Activated T-cell treated with anti-CD3 and anti-CD28 coated beads for 1 hour (primary cell): ENCODE measurements at places on chromosomes 1 and 21.

DNA sequence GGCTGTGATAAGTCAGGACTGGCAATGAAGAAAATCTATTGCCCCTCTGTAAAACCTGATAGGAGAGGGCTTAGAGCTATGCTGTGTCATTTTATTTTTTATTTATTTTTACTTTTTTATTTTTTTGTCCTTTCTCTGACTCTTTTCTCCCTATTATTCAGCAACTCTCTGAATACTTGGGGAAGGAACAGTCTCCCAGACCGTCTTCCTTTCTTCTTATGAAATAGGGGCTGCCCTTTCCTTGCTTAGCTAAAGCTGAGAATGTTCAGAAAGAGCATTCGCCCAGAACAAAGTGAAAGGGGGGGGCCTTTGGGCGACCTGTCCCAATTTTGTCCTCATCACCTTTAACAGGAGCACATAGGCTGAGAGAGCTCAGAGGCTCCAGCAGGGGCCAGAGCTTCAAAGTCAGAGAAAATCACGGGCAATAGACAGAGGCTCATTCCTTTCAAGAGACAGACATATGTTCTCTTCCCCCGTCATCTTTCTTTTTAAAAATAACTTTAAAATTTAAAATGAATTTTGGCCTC lies 80.9 kb downstream of the RNF220 start:
- DNase-seq, result no peak

- DNase-seq, result no peak
Measured at GRCh38 chr1:14761291-14762153, 163.0 kb downstream of the KAZN start.

DNA sequence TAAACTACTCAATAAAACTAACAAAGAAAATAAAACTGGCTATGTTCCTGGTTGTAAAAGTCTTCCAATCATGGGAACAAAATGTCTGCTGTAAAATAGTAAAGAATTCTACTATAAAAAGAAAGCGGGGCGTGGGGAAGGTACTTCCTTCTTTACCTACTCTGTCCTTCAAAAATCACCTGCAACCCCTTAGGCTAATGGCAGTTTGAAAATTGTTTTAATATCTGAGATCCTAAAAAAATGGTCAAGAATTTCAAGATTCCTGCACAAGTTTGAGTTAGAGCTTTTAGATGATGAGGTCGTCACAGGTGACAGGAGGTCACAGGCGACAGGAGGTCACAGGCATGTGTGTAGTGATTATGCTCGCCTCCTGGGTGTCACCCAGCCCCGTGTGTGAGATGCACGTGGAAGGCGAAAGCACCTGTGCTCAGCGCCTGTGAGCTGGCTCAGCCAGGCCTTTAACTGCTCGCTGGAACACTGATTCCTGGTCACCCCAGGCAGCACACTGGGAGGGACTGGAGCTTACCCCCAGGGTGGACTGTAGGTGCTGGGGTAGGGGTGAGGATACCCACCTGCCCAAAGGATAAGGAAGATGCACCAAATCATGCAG lies 18.6 kb upstream of the TMPRSS2 start:
- no peak for DNase-seq

GRCh38 chr1:228134591-228134990 lies 5.5 kb upstream of the GUK1 start:
- DNase-seq, result no peak

GRCh38 chr21:38833117-38833516 lies 27.4 kb downstream of the ETS2 start:
- no peak for DNase-seq

GRCh38 chr1:30314591-30314990 lies 408.8 kb downstream of the MATN1 start:
- DNase-seq, result no peak

DNA sequence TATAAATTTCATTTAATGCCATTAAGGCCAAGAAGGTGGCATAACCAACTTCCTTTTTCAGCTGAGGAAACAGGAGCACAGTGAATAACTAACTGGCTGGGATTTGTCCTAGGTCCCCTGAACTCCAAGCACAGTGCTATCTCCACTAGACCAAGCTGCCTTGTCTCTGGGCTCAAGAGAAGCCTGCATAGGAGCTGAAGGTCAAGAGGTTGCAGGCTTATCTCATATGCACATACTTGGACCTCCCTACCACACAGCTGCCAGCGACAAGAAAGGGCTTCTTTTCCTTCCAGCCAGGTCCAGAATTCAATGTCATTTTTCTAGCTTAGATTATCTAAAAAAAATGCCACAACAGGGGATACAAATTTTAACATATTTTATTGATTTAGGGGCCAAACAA lies 27.1 kb downstream of the AK2 start:
- DNase-seq, result no peak

- no peak for DNase-seq
Measured at GRCh38 chr1:66300972-66301451, 232.9 kb upstream of the SGIP1 start.

DNA sequence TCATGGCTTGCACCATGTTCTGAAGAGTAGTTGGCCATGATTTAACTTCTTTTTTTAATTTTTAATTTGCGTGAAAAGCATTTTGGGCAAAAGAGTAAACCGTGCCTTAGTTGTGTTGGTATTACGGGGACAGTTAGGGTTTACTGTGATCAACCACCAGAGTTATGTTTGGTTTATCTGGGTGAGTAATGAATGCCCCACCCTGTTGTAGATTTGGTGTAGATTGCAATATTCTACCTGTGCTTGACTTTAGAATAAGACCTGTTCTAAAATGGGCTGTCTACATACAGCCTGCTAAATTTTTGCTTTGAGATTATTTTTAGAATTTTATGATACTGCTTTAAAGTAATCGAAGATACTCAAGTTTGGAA lies 1.4 kb downstream of the USP25 start:
- no peak for DNase-seq

DNA sequence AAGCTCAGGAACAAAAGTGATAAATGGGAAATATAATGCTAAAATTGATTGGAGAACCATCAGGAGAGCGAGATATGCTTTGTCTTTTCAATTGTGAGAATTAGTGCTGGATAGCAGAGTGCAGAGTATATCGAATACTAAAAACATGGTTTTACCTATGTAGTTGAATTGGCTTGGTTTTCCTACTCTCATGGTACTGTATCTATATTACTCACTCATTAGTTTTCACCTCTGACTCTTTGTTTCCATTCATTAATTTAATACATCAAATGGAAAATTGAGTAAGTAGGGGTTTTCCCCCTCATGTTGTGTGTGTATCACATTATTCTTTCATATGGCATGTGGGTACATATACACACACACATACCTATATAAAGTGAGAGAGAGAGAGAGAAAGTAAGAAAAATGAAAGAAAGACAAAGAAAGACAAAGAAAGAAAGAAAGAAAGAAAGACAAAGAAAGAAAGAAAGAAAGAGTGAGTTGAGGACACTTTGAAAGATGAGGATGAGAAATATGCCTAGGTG lies 1574.5 kb downstream of the MRPL39 start:
- DNase-seq, result no peak

DNA sequence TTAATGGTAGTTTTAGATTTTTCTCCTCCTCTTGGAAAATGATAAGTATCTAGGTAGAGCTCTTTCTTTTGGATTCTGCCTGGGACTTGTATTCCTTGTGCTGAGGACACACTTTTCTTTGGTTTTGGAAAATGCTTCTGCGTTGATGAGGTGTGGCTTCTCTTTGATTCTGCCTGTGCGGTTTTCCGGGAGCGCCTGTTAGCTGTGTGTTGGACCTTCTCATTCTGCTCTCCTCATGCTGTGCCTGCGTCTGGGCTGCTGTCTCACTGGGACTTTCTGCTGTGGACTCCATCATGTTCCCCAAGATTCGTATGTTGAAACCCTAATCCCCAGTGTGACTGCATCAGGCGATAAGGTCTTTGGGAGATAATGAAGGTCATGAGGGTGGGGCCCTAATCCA lies 21.0 kb downstream of the C1orf174 start:
- DNase-seq, result no peak

GRCh38 chr21:45655124-45655523 lies 11.6 kb downstream of the PCBP3 start:
- no peak for DNase-seq

DNA sequence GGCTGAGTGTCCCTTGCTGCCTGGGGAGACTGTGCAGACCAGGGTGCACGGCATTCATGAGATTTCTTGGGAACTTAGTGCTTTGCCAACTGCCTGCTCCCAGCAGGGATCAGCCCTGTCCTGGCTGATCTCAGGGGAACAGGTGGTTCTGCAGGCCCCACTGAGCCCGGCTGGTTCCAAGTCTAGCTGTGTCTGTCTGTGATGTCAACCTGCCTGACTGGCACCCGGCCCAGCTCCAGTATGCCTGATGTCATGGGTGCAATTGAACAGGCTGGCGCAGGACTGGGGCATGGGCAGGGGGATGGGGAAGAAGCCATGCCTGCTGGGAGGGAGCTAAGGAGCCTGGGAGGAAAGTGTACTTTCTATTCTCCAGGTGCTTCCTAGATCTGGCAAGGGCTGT lies 227.1 kb downstream of the GRIK3 start:
- no peak for DNase-seq

DNA sequence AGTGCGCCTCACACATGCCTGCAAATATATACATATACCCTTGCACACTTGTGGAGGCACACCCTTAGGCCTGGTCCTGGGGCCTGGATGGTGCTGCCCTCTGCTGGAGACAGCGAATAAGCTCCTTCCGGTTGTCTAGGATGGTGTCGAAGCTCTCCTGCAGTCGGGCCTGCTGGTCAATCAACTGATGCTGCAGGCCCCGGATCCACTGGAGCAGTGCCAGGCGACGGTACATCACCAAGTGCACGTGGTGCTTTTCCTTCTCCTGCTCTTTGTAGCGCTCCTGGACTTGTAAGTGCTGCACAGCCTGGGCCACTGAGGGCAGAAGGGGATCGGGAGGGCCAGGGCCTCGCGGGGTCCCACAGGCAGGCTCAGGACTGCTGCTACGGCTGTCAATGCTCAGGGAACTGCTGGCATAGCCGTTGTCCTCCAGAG lies 3.1 kb downstream of the C1orf216 start:
- peak; percentile 75 for DNase-seq

DNA sequence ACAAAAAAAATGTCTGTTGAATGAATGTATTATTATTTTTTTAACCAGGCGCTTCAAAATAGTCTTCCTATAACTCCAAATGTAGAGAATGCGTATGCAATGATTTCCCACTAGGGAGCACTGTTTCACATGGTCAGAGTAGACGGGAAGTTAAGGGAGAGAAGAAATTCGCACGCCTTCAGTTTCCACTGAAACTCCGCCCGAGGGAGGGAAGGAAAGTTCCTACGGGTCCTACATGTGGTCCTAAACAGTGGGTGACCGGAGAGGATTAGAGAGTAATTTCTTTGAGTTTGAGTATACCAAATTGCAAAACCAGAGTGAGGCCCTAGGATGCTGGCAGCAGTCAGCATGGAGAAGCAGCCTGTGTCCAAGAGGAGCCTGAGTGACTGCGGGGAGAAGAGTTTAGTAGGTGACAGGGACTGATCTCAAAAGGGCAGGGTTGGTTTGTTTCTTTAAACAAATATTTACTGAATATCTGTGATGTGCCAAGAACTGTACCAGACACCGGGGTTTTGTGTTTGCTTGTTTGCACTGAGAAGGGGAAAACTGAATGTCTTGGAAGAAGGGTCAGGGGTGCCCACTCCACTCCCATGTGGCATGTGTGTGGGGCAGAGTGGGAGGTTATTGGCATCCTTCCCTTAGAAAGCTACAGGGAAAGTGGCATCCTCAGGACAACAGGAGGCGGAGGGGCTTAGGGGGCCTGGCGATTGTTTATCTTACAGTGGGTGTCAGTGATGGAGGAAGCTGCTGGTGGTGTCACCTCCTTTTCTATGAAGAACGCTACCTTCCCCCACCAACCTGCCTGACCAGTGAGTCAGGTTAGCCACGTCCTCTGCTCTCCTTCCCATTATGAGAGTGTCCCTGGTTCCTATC lies 22.8 kb downstream of the RNU5D-1 start:
- DNase-seq, result no peak

- no peak for DNase-seq
Measured at GRCh38 chr1:109822749-109823542, 59.2 kb upstream of the EPS8L3 start.

GRCh38 chr1:161175771-161176453 lies 1.4 kb downstream of the B4GALT3 start:
- DNase-seq, result no peak

- no peak for DNase-seq
Measured at GRCh38 chr1:106910798-106911197, 145.7 kb upstream of the PRMT6 start.

DNA sequence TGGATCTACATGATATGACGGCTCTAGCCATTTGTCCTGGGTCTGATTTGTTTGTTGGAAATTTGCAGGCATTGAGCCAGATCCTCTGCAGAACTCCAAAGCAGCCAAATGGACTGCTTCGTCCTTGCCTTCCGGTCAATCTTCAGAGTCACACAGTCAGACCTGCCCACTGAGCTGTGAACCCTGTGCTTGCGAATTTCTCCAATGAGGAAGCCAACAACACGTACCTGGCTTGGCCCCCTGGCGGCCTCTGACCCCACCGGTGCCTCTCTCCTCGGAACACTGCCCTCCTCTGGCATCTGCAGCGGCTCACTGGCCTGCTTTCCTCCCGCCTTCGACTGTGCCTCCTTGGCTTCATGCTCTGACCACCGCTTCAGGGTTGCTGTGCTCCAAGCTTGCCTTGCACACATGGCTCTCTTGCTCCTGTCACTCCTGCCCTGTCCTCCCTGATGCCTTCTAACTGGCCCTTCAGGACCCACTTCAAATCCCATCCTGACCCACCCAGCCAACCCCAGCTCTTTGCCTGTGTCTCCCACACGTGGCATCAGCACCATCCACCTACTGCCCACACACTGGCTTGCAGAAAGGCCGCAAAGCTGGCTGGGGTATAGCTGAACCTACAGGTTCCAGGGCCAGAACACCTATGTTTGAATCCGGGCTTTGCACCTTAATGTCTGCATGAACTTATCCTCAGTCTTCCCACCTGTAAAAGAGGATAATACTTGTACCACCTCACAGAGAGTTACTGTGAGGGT lies 128.2 kb downstream of the KCNN3 start:
- no peak for DNase-seq

DNA sequence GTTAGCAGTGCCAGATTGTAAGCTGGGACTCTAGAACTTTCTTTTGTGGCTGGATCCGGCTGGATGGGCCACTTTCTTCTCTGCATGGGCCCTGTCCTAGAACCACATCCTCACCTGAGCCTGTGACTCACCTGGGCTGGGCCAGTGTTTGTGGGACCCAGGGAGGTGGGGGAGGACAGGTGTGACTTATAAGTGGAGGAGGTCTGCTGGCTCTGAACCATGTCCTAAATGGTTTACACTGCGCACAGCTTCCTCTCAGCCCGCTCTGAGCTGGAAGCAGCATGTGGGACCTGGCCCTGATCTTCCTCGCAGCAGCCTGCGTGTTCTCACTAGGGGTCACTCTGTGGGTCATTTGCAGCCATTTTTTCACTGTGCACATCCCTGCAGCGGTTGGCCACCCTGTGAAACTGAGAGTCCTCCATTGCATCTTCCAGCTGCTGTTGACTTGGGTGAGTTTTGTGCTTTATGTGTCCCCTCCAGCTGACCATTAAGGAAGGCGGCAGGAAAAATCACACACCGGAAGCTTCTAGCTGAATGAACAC lies at the start of gene AADACL3:
AADACL3 (plus strand) TSS at position 215 of the 542 bp plus-strand sequence; CDS start at position 282, 67 bp downstream.
- no peak for DNase-seq

- DNase-seq, result no peak
Measured at GRCh38 chr1:37433171-37433570, 41.2 kb upstream of the ZC3H12A start.
